ENCODE measurements at places on chromosomes 3 and 15. TPM values are rescaled to one million over a fixed set of nuclear protein-coding genes. Genes with fewer than 3 reads are reported as not detected.

DNA sequence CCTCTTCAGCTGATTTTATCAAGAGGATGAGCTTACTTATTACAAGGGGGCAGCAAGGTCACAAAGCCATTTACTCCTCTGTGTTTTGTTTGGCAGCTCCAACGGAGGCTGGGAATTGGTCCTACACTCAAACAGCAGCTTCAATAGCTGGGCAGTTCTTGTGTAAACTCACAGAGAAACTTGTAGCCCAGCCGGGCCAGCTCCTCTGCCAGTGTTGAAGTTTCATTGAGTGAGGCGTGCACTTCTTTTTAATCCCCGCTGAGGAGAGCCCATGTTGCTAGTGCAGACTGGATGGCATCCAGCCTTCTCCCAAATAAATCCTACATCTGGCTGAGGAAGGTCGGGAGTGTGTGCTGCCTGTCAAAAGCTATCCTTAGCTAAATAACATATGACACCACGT is 59.5 kb downstream of the BFSP2 start:
- DNase-seq = no peak
- H3K4me1 ChIP-seq = no peaks in the 10 kb centered on the region
- H3K27me3 ChIP-seq = no peaks in the 10 kb centered on the region
- no peak overlapping the region for H3K4me3 ChIP-seq
- H3K36me3 ChIP-seq = no peaks in the 10 kb centered on the region

GRCh38 chr3:142216321-142216720 is 9.1 kb downstream of the GK5 start:
- no peak overlapping the region for H3K4me3 ChIP-seq
- no peaks in the 10 kb centered on the region for H3K27me3 ChIP-seq
- no peak overlapping the region for H3K27ac ChIP-seq
- H3K4me1 ChIP-seq = no peaks in the 10 kb centered on the region

DNA sequence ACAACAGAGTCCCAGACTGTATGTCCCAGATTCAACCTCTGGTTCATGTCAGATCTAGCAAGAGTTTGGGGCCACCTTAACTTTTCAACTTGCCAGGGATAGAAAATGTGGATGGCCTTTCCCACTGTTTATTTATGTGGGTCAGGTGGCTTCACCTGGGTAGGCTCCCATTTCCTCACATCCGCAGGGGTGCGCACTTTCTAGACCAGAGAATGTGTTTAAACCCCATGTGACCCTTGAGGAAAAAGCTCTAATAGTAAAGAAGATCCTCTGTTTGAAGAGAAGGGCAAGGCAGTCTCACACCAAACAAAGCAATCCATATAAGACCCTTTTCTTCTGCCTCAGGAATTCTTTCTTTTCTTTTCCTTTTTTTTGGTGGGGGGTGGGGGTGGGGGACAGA is 167.2 kb upstream of the TSC22D2 start:
- H3K27me3 ChIP-seq = no peaks in the 10 kb centered on the region
- no peak overlapping the region for H3K27ac ChIP-seq
- DNase-seq = no peak
- H3K36me3 ChIP-seq = no peaks in the 10 kb centered on the region
- H3K4me1 ChIP-seq = no peaks in the 10 kb centered on the region
- no peak overlapping the region for H3K4me3 ChIP-seq

- no peaks in the 10 kb centered on the region for H3K27me3 ChIP-seq
- H3K36me3 ChIP-seq = no peaks in the 10 kb centered on the region
- H3K4me1 ChIP-seq = no peaks in the 10 kb centered on the region
These were observed 678.5 kb downstream of the NR2F2 start for GRCh38 chr15:97009031-97009431.

GRCh38 chr15:82570721-82571508 is 30.7 kb upstream of the RPS17 start:
- H3K4me3 ChIP-seq = no peak overlapping the region
- H3K4me1 ChIP-seq = peaks cover 7% of the 10 kb centered on the region
- no peaks in the 10 kb centered on the region for H3K36me3 ChIP-seq
- no peak overlapping the region for H3K27ac ChIP-seq
- H3K27me3 ChIP-seq = no peaks in the 10 kb centered on the region
- DNase-seq = no peak

DNA sequence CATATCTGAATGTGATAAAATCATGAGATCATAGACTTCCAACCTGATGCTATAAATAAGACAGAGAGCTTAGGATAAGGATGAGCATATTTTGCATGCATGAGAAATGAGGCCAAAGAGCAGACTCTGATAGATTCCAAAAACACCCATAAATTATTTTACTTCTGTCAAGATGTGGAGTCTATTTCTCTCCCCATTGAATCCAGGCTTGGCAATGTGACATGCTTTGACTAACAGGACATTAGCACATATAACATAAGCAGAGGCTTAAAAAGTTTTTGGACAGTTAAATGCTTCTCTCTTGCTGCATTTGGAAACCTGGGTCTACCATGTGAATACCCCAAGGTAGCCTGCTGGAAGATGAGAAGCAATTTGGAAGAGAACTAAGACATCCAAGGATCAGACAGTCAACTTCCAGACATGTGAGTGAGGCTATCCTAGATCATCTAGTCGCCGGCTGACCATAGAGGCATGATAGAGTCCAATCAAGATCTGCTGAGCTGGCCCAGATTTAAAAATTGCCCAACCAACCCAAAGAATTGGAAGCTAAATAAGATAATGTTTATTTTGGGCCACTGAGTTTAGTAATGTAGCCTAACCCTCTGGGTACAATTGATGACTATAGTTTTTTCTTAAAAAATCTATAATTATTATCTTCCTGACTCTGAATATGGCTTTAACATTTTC is 30.3 kb downstream of the MYLK start:
- no peak overlapping the region for H3K4me3 ChIP-seq
- H3K36me3 ChIP-seq = no peaks in the 10 kb centered on the region
- no peaks in the 10 kb centered on the region for H3K4me1 ChIP-seq
- H3K27me3 ChIP-seq = no peaks in the 10 kb centered on the region
- no peak overlapping the region for H3K27ac ChIP-seq

GRCh38 chr3:137792626-137793271 is 28.6 kb downstream of the SOX14 start:
- H3K4me1 ChIP-seq = no peaks in the 10 kb centered on the region
- H3K27me3 ChIP-seq = no peaks in the 10 kb centered on the region
- DNase-seq = no peak
- H3K36me3 ChIP-seq = no peaks in the 10 kb centered on the region
- no peak overlapping the region for H3K27ac ChIP-seq
- H3K4me3 ChIP-seq = no peak overlapping the region

DNA sequence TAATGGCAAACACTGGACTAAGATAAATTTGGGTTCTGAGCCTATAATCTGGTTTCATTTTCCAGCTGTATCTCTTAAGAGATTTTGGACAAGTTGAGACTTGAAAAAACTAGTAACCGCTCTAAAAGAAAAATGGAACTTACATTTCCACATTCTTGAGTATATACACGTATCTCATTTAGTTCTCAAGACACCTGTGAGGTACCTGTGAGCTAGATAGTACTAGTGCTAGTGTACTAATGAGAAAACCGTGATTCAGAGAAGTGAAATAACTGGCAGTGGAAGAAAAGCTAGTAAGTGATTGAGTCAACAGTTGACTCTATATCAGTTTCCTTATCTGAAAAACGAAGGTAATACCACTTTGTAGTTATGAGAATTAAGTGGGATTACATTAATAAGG is 62.2 kb upstream of the PAQR5 start:
- no peaks in the 10 kb centered on the region for H3K27me3 ChIP-seq
- H3K27ac ChIP-seq = no peak overlapping the region
- H3K4me3 ChIP-seq = no peak overlapping the region
- no peak for DNase-seq
- H3K36me3 ChIP-seq = no peaks in the 10 kb centered on the region

Gene MYEF2
- total RNA-seq = 13.1 TPM

Gene SLCO2A1
- 135 TPM for total RNA-seq

Data from upper lobe of left lung (tissue), 6 donors.